Choroid plexus epithelial cell (primary cell): ENCODE measurements at places on chromosomes 12 and 14.
A peak's percentile ranks its signal among the peaks of the same experiment; 100 is the strongest.

DNA sequence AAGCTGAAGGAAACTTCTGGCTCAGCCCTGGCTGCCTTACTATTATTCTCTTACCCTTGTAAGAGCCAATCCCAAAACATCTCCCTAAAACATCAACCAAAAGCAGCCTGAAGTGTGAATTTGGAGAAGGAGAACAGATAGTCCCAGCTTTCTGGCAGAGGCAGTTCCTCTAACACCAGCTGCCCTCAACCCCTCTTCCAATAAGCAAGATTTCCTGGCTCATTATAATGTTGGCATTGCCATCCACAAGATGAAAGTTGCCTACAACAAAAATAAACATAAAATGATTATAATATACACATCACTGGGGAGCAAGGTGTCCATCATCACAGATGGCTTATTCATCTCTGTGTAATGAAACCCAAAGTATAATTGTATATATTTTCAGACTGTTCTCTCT lies 352.5 kb upstream of the CCDC196 start:
- DNase-seq: no peak

DNA sequence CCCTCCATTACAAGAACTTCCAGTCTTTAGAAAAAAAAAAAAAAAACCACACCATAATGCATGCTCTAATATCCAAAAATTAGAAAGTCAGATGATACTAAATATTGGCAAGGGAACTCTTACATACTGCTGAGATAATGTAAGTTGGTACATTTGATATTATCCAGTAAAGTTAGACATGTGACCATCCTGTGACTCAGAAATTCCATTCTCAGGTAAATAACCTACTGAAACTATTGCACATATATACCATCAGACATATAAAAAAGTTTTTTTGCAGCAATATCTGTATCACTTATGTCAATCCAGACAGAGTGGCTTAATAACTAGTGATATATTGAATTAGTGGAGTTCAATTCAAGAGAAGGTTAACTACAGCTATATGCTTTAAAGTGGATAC lies 63.5 kb downstream of the KITLG start:
- DNase-seq: no peak

DNA sequence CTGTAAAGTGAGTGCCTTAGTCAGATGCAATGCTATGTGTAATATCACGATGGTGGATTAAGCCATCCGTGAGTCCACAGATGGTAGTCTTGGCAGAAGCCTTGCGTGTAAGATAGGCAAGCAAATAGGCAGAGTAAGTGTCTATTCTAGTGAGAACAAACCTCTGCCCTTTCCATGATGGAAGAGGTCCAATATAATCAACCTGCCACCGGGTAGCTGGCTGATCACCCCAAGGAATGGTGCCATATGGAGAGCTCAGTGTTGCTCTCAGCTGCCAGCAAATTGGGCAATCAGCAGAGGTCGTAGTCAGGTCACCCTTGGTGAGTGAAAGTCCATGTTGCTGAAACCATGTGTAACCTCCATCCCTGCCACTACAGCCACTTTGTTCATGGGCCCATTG lies 371.2 kb upstream of the LRFN5 start:
- no peak for DNase-seq

DNA sequence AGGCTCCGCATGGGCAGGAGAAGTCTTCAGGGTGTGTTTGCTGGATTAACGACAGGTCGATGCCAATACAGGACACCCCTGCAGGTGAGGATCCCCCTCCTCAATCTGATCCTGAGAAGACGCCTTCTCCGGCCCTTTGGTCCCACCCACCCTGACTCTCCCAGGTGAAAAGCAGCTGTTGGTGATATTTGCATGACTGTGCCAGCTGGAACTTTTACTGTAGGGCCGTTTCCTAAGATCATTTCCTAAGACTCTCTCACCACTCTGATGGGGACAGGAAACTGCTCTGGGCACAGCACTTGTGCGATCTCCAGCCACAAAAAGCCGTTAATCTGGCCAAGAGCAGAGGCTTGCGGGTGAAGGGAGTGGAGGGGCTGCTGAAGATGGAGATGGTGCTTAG lies 16.8 kb upstream of the EIF5 start:
- no peak for DNase-seq

DNA sequence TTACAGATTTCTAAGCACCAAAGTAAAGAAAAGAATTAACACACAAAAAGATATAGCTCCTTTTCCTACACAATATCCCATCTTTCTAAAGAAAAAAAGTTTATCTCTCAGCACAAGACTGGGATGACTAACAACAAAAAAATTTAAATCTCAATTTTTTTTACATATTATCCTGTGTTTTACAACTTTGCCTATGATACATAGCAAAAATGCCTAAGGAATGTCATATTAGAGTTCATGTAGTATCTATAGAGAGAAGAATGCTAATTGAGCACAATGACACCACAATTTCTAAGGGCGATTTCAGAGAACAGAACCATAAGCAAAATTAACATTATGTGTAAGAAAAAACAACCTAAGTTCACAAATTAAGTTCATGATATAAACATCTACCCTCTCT lies 16.3 kb downstream of the C2CD5 start:
- peak; percentile 82 for DNase-seq

GRCh38 chr12:25794571-25794970 lies 163.9 kb upstream of the RASSF8 start:
- no peak for DNase-seq

- DNase-seq: no peak
These were observed at the start of gene GPR135 for GRCh38 chr14:59465316-59466135. TSS of gene GPR135 (minus strand) at chr14:59465380. CDS start at chr14:59465226, 154 bp downstream.

- peak; percentile 4 for DNase-seq
These were observed 11.6 kb downstream of the BMAL2 start for GRCh38 chr12:27344246-27344645.

DNA sequence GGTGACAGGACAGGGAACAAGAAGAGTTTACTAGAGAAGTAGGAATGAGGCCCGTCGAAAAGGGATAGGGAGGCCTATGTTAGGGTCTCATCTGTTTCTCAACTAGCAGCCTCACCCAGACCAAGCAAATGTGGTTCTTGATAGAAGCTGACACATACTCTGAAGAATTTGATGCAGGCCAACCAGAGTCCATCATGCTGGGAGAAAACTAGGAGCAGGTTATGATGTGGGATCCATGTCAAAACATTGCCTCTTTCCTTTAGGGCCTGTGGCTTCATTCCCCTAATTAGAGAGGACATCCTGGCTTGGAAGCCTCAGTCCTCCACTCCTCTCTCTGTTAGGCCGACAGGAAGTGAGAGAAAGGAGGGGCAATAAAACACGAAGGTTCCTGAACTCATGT lies 122.8 kb downstream of the NTF3 start:
- DNase-seq: no peak

DNA sequence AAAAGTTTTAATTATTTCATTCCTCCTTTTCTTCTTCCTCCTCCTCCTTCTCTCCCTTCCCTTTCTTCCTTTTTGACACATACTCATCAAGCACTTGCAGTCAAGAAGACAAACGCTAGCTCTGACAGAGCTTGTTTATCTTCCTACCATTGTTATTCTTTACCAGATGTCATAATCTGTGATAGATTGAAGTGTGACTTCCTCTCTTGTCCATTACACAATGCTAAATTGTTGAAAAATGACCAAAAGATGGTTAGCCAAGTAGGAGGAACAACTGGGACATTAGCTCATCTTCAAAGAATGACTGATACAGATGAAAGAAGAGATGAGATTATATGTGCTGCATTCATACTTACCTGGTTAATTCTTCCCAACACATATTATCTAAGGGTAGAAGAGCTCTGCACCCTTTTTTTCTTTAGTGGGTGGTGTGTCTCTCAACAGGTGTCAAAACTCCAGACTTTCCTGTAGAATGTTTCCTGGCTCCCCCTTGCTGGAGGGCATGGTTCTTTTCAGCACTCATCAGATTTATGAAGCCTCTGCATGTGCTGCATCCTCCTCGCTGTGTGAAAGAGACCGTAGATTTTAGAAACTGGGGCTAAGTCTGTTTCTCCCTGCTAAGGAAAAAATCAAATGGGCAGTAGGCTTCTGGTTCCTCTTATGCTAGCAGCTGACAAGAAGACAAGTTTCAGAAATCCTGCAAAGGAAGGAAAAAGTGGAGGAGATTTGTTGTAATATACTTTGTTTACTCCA lies 147.1 kb downstream of the TMX1 start:
- DNase-seq: no peak

DNA sequence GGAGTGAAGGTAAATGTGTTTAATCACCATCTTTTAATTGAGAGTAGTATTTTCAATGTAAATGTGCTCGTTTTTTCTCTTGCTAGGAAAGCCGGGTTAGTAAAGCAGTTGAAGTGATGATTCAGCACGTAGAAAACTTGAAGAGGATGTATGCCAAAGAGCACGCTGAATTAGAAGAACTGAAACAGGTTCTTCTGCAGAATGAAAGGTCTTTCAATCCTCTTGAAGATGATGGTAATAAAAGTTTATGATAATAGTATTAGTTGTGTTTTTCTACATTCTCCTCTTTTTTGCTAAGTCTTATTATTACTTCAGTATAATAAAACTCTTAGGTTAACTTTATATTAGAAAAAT lies 93.9 kb downstream of the DNAI7 start:
- DNase-seq: no peak

DNA sequence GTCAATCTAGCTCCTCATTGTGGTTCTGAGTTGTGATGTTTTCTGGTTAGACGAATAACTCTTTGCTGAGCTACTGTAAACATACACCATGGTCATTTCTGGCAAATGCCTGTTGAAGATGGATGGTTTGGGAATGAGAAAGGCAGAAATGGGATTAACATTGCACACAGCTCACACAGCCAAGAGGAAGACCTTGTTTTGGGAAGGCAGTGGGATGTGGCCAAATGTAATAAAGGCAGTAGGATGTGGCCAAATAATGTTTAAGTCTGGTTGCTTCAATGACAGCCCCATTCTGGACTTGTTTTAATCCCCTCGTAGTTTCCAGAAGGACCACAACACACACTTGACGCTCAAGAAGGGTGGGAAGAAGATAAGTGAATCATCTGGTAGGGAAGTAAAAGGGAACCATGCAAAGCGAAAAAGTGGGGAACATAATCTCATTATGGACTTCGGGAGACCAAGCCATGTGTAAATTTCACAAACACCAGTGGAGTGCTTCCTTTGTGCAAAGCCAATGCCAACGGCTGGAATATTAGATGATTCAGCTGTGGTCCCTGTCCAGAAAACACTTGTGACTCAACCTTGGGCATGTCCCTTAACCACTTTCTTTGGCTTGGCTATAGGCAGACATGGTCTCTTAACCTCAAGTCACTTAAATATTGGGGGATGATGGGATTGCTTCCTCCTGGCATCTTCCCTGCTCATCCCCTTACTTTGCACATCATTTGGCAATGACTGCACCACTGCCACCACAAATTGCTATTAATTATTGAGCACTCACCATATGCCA lies 284.4 kb upstream of the CRY1 start:
- no peak for DNase-seq

- peak; percentile 43 for DNase-seq
These were observed 53.3 kb upstream of the E2F7 start for GRCh38 chr12:77118696-77119095.

DNA sequence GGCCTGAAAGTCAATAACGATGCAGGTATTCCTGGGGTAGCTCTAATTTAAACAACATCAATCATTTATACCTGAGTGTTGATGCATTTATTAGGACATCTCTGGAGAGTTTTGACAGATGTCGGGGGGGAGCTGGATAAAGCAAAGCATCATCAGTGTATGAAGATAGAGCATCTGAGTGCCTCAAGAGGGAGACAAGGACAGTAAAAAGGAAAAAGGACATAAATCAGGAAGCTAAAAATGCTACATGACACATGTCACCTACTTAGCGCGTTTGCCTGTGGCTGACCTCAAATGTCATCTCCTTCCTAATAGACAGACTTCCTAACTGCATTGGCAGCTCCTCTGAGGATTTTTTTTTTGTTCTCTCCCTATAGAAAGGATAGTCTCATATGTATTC lies 259.5 kb upstream of the PKP2 start:
- no peak for DNase-seq
